CD4-positive, alpha-beta T cell (primary cell): ENCODE measurements at places on chromosomes 16 and 17. TPM values are rescaled to one million over a fixed set of nuclear protein-coding genes. Genes with fewer than 3 reads are reported as not detected.

The XYLT1 gene
- total RNA-seq: 27.1 TPM

The HSD17B2 gene
- not detected for total RNA-seq

The KRT32 gene
- not detected for total RNA-seq

The SALL1 gene
- not detected for total RNA-seq

The KRT14 gene
- total RNA-seq: not detected
